ENCODE measurements at places on chromosomes 2 and 18.

DNA sequence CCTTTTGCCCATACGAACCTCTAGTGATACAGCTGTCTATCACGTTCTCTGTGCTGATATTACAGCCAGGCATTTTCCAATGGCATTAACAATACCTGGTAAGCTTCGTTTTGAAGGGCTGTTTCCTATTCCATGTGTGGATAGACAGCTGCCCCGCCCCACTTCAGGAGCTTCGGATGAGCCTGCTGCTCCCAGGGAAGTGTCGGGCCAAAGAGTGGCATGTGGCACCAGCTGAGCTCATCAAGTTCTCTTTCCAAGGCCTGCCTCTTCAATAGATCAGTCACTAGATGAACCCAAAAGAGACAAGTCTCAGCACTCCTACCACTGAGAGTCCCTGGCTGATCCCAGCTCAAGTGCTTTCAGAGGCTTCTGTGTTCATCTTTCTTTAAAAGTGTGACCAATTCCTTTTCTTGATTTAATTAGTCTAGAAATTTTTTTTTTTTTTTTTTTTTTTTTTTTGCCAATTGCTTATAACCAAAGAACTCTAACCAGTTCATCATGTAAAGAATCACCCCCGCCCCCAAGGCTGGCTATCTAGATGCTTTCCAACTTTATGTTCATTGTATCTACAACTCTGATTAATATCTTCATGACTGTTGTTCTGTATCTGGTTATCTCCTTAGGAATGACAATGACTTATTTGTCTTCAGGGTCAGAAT, 46.6 kb downstream of the HDAC4 start:
- H3K27me3 ChIP-seq = no peaks in the 10 kb centered on the region
- H3K4me1 ChIP-seq = no peaks in the 10 kb centered on the region
- no peak for DNase-seq
- H3K36me3 ChIP-seq = peaks cover 50% of the 10 kb centered on the region
- no peak overlapping the region for H3K4me3 ChIP-seq

DNA sequence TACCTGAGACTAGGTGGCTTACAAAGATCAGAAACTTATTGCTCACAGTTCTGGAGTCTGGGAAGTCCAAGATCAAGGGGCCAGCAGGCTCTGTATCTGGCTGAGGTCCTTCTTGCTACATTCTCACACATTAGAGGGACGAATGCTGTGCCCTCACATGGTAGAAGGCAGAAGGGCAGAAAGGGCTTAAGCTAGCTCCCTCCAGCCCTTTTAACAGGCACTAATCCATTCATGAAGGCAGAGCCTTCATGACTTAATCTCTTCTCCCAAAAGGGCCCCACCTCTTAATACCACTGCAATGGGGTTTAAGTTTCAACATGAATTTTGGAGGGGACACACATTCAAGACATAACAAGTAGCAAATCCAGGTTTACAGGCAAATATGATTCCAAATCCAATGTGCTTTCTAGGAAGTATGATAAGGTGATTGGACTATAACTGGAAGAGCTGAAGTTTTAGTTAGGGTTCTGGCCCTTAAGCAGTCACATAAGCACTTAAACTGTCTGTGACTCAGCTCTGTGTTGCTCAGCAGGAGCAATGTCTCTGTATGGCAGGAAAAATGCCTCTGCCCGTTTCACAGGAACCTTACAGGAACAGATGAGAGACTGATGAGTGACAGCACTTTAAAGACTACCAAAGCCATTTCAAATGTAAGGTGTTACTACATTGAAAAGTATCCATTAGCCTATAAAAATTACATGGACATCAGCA, 119.6 kb upstream of the PTPRM start:
- H3K27ac ChIP-seq = no peak overlapping the region
- no peaks in the 10 kb centered on the region for H3K27me3 ChIP-seq
- no peak overlapping the region for H3K4me3 ChIP-seq
- H3K4me1 ChIP-seq = no peaks in the 10 kb centered on the region
- no peaks in the 10 kb centered on the region for H3K36me3 ChIP-seq

GRCh38 chr18:50472941-50473340, 86.9 kb upstream of the MAPK4 start:
- no peak for DNase-seq
- no peak overlapping the region for H3K27ac ChIP-seq
- no peaks in the 10 kb centered on the region for H3K36me3 ChIP-seq
- H3K4me1 ChIP-seq = no peaks in the 10 kb centered on the region
- H3K27me3 ChIP-seq = peaks cover 5% of the 10 kb centered on the region

DNA sequence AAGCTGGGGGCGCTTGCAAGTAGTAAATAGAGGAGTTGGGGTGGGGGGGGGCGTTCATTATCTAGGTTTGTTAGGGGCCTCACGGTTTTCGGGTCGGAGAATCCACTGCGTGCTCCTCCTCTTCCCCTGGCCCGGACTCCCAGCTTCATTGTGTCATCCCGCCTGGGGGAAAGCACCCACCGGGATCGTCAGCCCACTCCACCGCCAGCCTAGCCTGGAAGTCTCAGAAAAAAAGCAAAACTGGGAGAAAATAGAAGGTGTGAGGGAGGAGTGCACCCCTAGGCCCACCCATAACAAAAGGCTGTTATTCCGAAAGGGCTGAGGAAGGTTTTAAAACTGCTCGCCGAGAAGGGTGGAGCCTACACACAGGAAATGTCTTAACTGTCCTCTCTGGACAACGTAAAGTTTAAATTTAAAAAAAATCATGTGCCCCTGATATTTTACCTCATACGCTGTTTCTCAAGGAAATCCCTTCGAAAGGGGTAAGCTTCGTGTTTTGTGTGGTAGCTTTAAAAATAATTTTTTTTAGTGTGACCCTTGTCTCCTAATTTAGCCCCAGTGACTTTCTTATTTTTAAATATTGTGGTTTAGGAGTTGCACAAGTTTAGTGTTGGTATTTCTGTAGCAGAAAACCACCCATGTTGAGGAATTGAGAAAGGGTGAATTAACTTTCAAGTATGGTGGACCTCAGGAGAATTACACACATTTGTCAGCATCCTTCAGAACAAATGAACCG, 104.2 kb downstream of the SPTBN1 start:
- peaks cover 46% of the 10 kb centered on the region for H3K36me3 ChIP-seq
- peak; percentile 68 for DNase-seq
- H3K4me3 ChIP-seq = peak overlapping the region; percentile 91

- peak overlapping the region; percentile 81 for H3K4me3 ChIP-seq
- H3K4me1 ChIP-seq = peaks cover 20% of the 10 kb centered on the region
- no peaks in the 10 kb centered on the region for H3K36me3 ChIP-seq
- DNase-seq = no peak
These were observed 1.5 kb upstream of the MTCL1 start for GRCh38 chr18:8703781-8704301.

- H3K27me3 ChIP-seq = peaks cover 5% of the 10 kb centered on the region
- DNase-seq = peak; percentile 30
- peak overlapping the region; percentile 92 for H3K27ac ChIP-seq
- H3K4me3 ChIP-seq = peak overlapping the region; percentile 93
- H3K4me1 ChIP-seq = peaks cover 62% of the 10 kb centered on the region
These were observed 1.3 kb downstream of the MAPRE2 start for GRCh38 chr18:35042389-35043071.
